Foreskin keratinocyte (primary cell): ENCODE measurements at places on chromosomes 6 and 20.

DNA sequence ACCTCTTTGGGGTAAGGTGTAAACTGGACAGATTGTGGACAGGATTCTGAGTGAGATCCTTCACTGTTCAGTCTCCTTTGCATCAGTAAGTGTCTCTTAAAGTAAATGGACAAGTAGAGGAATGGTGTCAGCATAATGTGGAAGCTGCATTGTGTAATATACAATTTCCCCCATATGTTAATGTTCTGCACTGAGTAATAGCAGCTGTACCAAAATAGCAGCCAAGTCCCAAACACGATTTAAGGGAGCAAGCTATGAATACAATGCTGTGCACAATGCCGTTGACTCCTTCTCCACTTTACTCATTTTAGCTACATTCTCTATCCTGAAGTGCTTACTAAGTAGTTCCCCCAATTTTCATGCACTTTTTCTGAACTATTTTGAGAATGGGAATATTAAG lies 21.1 kb upstream of the TRIM26 start:
- no peak for DNase-seq

- DNase-seq = peak; percentile 46
Measured at GRCh38 chr6:36599791-36600209, 5.6 kb downstream of the SRSF3 start.

DNA sequence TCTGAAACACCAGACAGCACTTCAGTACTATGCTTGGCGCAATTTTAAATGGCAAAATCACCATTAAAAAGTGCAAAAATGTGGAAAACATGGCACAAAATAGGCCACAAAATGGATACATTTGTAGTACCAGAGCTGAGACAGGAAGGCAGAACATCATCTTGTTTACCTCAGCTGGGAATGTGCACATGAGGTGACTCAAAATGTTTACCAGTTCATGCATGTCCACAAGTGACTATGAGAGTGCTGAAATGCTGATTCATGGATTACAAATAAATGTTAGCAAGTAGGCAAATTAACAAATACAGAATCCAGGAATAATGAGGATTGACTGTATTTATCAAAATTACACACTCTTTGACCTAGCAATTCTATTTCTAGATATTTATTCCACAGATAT lies 201.6 kb downstream of the ISM1 start:
- peak; percentile 59 for DNase-seq

DNA sequence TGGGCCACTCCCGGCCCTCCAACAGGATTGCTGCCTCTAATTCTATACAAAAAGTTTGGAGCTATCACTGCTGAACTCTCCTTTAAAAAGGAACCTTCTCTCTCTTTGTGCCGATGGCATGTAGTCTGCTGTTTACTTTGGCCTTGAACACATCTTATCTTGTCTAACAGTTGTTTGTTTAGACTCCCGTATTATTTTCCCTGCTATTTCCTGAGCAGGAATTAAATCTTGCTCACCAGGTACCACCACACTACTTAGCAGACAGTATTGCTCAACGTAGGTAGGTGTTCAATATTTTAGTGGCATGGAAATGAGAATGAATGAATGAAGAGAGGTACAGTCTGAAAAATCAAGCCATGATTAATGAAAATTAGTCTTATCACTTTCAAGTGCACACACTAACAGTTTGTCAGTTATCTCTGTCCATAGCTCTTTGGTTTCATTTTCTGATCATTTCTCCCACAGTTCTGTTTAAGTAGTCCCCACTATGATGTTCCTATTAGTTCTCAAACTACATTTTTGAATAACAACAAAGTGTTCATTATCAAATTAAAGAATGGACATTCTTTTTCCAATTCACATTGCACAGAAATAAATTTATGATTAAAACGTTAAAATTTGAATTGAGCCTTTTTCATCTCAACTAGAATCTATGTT lies 6.8 kb upstream of the HEY2 start:
- no peak for DNase-seq

- peak; percentile 33 for DNase-seq
Measured at GRCh38 chr6:129981598-129981997, 36.8 kb upstream of the L3MBTL3 start.

DNA sequence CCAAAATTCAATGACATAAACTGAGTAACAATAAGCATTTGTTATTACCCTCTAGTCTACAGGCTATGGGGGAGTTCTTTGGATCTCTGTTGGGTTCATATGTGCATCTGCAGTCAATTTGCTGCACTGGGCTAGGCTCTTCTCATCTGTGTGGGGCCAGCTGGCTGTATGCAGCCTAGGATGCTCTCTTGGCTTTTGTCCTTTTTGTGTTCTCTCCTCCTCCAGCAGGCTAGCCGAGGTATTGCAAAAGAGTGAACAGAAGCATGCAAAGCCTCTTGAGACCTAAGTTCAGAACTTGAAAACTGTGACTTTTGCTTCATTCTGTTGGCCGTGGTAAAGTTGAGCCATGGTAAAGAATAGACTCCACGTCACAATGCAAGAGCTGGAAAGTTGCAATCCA lies 62.8 kb upstream of the FOXO3 start:
- DNase-seq = peak; percentile 7

GRCh38 chr6:80316686-80317231 lies 210.3 kb downstream of the BCKDHB start:
- no peak for DNase-seq

GRCh38 chr6:45984347-45984746 lies 31.3 kb downstream of the CLIC5 start:
- DNase-seq = no peak

DNA sequence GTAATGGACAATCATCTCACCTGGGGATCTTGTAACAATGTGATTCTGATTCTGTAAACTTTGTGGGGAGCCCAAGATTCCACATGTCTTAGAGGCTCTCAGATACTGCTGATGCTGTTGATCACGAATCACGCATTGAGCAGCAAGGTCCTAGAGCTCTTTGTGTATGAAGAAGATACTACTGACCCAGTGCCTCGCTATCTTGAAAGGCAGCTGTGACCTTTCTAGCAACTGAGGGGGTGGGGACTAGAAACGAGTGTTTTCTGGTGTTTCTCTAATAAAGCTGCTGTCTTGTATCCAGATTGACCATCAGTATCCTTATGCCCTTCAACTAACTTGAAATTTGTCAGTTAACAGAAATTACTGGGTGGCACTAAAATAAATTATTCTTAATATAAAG lies 142.9 kb downstream of the MTHFD1L start:
- DNase-seq = no peak

DNA sequence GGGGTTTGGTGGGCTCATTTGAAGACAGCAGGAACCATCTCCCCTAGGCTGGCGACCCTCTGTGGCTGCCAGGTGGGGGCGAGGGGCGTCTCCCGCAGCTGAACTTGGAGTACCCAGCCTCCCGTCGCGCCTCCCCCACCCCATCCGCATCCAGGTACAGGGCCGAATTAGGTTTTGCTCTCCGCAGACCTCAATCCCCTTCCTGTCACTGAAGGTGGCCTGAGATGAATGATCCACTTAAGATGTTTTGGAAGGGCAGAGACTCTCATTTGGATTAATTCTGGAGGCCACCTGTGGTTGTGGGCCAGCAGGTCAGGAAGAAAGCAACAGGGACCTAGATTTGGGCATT lies 493 bp downstream of the CD83 start:
- DNase-seq = no peak

- no peak for DNase-seq
Measured at GRCh38 chr6:73746787-73747186, 50.8 kb downstream of the CD109 start.

DNA sequence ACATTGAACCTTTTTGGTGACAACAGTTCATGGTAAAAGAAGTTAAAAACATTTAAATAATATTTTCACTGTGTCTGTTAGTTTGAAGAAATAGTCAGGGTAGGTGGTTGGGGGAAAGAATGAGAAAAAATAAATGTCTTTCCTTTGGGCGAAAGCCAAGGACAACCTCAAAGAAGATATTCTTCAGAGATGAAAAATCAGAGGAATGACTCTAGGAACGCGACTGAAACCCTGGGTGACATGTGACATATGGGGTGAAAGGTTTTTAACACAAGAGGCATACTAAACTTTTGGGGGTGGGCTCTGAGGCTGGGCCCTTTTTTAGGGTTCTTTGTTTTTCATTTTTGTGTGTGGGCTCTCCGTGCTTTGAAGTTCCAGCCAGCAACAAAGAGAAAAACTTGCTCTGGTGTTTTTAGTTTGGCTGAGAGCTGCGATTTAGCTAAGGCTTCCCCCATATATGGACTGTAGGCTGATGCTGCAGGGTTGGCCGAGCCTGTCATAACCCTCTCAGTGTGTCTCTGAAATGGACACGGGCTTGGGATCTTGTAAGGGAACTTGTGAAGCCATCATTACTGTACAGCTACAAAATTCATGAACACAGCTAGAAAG lies 610.1 kb upstream of the ARID1B start:
- DNase-seq = no peak

GRCh38 chr6:108914235-108915022 lies 66.2 kb downstream of the ARMC2 start:
- no peak for DNase-seq

- no peak for DNase-seq
Measured at GRCh38 chr6:45963896-45964295, 51.8 kb downstream of the CLIC5 start.

DNA sequence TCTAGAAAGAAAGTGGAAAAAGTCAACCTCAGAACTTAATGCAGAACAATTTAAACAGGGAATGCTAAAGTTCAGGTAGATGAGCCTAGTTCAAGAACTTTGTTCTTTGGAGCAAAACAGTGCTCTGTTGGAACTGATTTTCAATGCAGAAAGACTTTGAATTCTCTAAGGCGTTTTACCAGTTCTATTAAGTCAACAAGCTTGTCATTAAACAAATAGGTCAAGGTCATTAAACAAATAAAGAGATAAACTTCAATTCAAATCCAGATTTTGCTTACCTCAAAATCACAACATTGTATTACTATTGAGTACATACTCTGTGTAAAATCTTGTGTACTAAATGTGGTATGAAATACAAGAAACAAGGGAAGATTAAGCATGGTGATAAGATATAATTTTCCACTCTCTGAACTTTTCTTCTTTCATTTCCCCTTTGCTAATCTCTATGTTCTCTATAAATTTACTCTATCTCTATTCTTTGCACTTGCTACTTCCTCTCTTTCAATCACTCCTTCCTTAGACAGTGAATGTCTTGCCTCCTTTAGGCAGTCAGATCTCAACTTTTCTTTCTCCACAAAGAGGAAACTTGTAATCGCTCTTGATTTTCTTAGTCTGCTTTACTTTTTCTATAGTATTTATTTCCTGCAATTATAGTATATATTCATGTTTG lies 160.8 kb upstream of the KHDRBS2 start:
- no peak for DNase-seq

DNA sequence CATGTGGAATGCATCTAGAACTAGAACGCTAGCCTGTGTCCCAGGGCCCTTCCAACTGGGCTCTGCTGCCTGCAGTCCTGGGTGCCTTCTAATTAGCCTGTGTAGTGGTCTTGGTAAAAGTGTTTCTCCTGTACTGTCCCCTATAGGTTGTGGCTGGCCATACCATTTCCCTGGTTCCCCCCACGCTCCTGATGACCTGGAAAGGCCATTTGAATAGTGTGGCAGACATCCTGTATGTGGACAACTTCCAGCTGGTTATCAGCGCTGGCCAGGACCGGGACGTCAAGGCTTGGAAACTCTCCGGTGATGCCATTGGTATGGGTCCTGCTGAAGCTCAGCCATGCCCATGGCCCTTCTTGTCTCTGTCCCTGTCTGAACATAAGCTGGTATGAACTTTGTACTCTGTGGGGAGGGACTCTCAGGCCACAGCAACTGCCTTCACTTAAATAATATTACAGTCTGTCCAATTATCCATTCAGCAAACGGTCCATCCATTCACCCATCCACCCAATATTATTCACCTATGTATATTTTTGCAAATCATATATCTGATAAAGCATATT lies 60.7 kb downstream of the SUN5 start:
- DNase-seq = no peak

GRCh38 chr20:40610730-40611129 lies 78.3 kb downstream of the MAFB start:
- DNase-seq = no peak

GRCh38 chr6:122143813-122144601 lies 255.4 kb upstream of the HSF2 start:
- DNase-seq = no peak

DNA sequence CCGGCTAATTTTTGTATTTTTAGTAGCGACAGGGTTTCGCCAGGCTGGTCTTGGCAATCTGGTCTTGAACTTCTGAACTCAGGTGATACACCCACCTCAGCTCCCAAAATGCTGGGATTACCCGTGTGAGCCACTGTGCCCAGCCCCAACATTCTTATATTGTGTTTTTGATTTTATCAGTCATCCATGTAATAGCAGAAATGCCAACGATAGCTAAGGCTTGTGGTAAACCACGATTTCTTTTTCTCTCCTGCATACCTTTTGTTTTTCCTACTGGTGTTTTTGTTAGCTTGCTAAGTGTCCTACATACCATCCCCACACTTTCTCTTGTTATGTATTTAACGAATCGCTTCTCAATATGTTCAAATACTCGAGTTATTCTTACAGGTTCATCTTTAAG lies 12.1 kb downstream of the PHACTR2 start:
- DNase-seq = no peak
